HFFc6 (cell line): ENCODE measurements at places on chromosomes 11 and 22. TPM values are rescaled to one million over a fixed set of nuclear protein-coding genes. Genes with fewer than 3 reads are reported as not detected.
A peak's percentile ranks its signal among the peaks of the same experiment; 100 is the strongest.

DNA sequence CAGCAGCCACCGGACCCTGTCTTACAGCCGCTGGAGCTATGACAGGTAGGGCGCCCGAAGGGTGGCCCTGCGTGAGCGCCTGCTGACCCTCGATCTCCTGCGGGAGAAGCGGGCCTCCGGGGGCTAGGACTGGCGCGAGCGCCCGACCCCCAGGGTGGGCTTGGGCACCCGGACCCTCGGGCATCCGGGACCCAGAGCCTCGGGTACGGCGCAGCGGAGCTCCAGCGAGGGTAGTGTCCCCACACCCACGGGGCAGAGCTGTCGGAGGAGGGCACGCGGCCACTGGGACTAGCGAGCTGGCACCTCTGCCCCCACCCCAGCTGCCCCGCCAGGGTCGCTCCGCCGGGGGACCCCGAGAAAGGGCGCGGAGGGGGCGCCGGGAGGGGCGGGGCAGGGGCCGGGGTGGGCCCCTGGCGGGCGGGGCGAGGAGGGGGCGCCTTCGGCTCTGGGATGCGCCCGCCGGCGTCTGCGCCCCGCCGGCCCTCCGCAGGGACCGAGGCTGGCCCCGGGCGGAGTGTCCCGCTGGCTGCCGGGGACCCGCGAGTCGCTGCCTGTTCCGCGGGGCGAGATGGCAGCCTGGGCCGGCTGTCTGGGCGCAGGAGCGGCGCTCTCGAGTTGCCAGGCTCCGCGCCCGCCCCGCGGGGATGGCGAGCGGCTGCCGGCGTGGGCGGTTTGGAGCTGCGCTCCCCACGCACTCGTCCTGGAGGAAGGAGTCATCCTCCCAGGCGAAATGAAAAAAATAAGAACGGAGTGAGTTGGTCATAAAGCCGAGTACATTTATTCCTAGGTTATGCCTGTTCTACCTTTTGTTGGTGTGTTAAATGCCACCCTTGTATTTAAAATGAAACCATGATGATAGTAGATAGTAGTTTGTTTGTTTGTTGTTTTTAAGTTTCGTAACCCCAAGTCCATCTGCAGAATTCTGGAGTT lies 32.4 kb downstream of the EIF3F start:
- H3K27me3 ChIP-seq: no peaks in the 10 kb centered on the region; the same call in none of the 2 replicates
- H3K4me1 ChIP-seq: peaks cover 35% of the 10 kb centered on the region
- peak overlapping the region; percentile 87 for H3K4me3 ChIP-seq
- H3K27ac ChIP-seq: peak overlapping the region; percentile 64

DNA sequence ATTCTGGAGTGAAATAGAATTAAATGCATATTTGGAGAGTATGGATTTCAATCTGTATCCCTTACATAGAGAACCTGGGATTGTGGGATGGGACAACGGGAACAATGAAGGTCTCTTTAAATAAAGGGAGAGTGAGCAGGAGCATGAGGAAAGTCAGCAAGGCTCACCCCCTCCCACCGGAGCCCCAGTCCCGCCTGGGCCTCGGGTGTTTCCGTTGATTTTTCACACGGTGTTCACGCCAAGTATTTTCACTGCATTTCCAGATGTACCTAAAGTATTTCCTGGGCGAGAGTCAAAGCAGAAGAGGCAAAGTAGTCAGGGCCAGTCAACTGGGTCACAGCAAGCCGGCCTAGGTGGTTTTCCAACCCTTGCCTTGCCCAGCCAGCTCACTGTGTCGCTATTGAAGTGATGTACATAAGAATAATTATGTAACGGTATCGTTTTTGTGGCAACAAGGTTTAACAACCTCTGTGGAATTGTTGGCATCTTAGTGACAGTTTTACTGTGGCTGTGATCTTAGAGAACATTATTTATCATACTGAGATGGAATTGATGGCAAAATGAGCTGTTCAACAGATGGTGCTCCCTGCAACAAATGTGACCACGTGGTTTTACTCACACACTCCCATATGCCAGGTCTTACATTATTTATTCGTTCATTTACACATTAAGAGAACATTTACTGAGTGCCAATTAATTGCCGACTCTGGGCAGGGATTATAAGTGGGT lies 177.3 kb downstream of the ADAMTS15 start:
- peaks cover 21% of the 10 kb centered on the region for H3K4me1 ChIP-seq
- H3K4me3 ChIP-seq: no peak overlapping the region
- H3K36me3 ChIP-seq: no peaks in the 10 kb centered on the region
- no peak for DNase-seq
- H3K27ac ChIP-seq: no peak overlapping the region

- DNase-seq: no peak
- H3K27ac ChIP-seq: no peak overlapping the region
- no peaks in the 10 kb centered on the region for H3K36me3 ChIP-seq
Measured at GRCh38 chr22:23391022-23391421, 189.1 kb downstream of the IGLL1 start.

The OR6T1 gene
- total RNA-seq: not detected in 3 replicates

DNA sequence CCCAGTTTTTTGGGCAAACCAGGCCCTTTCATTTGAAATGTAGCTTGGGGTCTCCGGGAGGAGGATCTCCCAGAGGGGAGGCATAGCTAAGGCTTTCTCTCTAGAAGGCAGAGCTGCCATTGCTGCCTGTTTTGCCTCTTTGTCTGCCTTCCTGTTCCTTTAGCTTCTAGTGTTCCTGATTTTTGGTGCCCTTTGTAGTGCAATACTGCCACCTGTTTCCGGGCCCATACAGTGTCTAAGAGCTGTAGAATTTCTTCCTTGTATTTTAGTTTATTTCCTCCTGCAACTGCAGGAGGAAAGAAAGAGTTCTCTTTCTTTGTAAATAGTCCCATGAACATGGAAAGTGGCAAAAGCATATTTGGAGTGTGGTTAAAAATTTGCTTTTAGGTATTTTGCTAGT lies 19.3 kb upstream of the GLYATL1 start:
- DNase-seq: no peak
- peaks cover 29% of the 10 kb centered on the region for H3K4me1 ChIP-seq
- H3K27ac ChIP-seq: no peak overlapping the region
- H3K36me3 ChIP-seq: peaks cover 15% of the 10 kb centered on the region; the same call in 1 of the 2 replicates
- H3K4me3 ChIP-seq: no peak overlapping the region
- H3K27me3 ChIP-seq: peaks cover 2% of the 10 kb centered on the region; the same call in 1 of the 2 replicates

DNA sequence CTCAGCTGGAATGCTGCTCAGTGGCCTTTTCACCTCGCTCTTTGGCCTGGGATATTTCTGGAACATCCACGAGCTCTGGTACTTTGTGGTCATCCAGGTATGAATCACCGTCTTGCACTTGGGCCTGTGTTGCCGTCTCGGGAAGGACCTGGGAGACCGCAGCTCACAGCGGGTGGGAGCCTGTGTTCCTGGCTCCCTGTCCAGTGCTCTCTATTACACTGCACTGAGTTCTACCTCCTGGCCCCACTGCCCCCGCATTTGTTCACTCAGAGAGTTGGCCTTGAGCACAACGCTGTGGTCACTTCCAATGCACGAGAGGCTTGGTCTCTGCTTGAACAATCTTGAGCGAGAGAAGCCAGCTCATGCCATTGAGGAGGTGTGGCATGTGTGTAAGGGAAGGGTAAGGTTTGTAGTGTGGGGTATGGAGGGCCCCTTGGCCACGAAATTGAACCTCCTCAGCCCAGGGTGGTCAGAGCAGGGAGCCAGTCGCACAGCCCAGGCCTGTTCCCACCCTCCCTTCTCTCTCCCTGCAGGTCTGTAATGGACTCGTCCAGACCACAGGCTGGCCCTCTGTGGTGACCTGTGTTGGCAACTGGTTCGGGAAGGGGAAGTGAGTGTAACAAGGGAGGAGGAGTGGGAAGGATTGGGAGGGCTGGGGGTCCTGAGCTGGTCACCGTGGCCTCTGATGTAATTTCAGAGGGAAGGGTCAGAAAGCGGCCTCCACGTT lies 16.2 kb downstream of the SLC37A2 start:
- H3K4me1 ChIP-seq: peaks cover 46% of the 10 kb centered on the region
- no peak overlapping the region for H3K27ac ChIP-seq

DNA sequence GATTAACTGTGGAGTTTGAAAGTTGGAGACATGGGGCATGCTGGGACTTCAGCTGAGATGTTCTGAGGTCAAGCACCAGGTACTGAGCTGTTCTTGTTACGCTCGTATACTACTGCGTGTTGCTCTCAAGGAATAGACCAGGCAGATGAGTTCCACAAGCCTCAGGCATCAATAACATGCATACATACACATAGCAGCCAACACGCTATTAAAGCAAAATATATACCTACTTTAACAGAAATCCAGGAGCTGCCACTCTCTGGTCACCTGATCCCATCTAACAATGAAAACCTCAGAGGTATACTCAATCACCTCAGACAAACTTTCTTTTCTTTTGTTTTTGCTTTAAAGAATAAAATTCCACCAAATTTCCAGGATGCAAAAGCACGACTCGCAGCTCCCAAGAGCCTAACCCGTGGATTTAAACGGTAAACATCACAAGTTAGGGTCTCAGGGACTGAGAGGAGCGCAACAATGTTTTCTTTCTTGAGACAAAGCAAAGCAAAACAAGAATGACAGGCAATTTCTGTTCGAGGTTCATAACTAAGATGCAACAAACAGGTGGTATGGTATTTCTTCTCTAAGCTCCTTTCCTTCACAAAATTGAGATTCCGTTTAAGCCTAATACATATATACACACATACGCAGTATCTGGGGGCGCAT lies 16.5 kb downstream of the BLID start:
- DNase-seq: peak; percentile 69
- no peak overlapping the region for H3K27ac ChIP-seq
- peaks cover 64% of the 10 kb centered on the region for H3K36me3 ChIP-seq
- no peak overlapping the region for H3K4me3 ChIP-seq

GRCh38 chr11:1234771-1235305 lies 12.0 kb downstream of the MUC5B start:
- no peak overlapping the region for H3K27ac ChIP-seq
- H3K36me3 ChIP-seq: no peaks in the 10 kb centered on the region
- H3K4me3 ChIP-seq: no peak overlapping the region
- no peak for DNase-seq
- H3K4me1 ChIP-seq: no peaks in the 10 kb centered on the region
- H3K27me3 ChIP-seq: peaks cover 1% of the 10 kb centered on the region

- H3K4me1 ChIP-seq: no peaks in the 10 kb centered on the region
- H3K36me3 ChIP-seq: no peaks in the 10 kb centered on the region
Measured at GRCh38 chr11:123822032-123822431, 15.9 kb upstream of the OR6M1 start.

- no peak overlapping the region for H3K27ac ChIP-seq
- peaks cover 6% of the 10 kb centered on the region for H3K27me3 ChIP-seq
- DNase-seq: peak; percentile 41
Measured at GRCh38 chr11:120539667-120540369, 28.3 kb downstream of the GRIK4 start.

DNA sequence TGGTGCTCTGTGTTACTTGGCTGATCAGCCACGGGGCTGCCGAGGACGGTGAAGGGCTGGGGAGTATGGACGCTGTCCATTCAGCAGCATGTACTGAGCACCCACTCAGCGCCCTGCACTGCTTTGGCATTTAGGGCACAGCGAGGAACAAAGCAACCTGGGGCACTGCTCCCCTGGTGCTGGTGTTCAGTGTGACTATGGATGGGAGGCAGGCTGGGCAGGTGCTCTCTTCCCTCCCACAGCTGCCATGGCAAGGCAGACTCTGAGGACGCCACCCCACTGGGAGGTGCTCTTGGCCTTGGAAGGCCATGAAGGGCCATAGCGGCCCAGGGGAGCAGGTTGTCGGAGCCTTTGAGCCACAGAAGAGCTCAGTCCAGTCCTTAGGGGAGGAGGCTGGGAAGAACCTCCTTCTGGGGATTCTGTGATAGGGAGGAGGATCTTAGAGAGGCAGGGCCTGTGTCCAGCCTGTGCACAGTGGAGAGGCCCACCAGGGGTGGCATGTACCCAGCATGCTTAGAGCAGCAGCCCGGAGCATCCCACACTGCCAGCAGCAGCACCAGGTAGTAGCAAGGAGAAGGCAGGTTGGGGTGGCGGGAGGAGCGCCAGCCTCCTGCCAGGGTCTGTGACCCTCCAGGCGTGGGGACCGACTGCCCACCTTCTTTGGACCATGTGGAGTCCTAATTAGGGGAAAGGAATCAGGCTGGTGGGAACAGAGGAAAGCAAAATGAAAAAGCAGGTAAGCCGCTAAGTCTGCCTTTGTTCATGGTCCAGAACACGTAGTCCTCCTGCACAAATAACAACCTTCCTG lies 141.8 kb downstream of the MPPED1 start:
- peaks cover 3% of the 10 kb centered on the region; the same call in 1 of the 2 replicates for H3K27me3 ChIP-seq
- H3K27ac ChIP-seq: no peak overlapping the region
- H3K4me3 ChIP-seq: no peak overlapping the region
- H3K36me3 ChIP-seq: peaks cover 14% of the 10 kb centered on the region; the same call in 1 of the 2 replicates
- DNase-seq: no peak

The CCDC87 gene
- total RNA-seq: 0.34 to 0.88 TPM (median 0.51 TPM) in 3 replicates

- peaks cover 23% of the 10 kb centered on the region for H3K4me1 ChIP-seq
- no peaks in the 10 kb centered on the region for H3K36me3 ChIP-seq
- no peak for DNase-seq
- no peak overlapping the region for H3K4me3 ChIP-seq
Measured at GRCh38 chr11:45260071-45260470, 26.1 kb downstream of the SYT13 start.

The SNAP29 gene
- 32.8 to 37.3 TPM (median 35.6 TPM) in 3 replicates for total RNA-seq

DNA sequence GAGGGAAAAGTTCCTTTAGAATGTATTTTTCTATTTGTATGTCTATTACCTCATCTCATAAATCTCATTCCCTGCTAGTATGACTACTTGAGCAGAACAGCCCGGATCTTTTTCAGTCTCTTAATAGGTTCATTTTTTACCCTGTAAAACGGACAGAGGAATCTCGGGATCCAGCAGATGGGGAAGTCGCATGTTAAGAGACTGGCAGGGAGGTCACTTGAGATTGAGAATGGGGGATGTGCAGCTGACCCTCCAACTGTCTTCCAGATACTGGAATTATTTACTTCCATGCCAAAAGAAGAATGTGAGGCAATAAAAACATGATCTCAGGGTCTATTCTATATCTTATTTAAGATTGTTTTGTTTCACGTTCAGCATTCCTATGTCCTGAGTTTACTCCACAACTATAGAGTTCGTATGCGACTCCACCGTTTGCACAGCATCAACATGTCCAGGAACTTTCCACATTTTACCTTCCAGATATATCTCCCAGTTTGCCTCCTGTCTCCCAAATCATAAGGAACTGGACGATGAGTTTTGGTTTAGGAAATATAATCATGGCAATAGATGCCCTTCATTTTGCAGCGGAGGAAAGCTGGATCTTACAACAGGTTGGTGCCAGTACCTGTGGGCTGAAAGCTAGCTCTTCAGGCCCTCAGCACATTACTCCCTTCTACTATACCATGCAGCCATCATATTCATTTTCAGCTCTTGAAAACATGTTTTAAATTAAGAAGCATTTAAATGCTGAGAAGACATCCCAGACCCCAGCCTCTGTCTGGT lies 181.5 kb downstream of the MAML2 start:
- H3K27ac ChIP-seq: peak overlapping the region; percentile 85
- H3K27me3 ChIP-seq: no peaks in the 10 kb centered on the region; the same call in 1 of the 2 replicates
- peaks cover 5% of the 10 kb centered on the region; the same call in 1 of the 2 replicates for H3K36me3 ChIP-seq
- peaks cover 95% of the 10 kb centered on the region for H3K4me1 ChIP-seq

The PLEKHB1 gene
- 0.67 to 1.6 TPM (median 0.68 TPM) in 3 replicates for total RNA-seq

The ST14 gene
- not detected in 3 replicates for total RNA-seq

The C1QTNF5 gene
- 7.4 to 17.9 TPM (median 15.1 TPM) in 3 replicates for total RNA-seq

The ZNRF3 gene
- total RNA-seq: 2.4 and 3.5 TPM in 2 replicates

GRCh38 chr11:130839981-130840666 lies 76.2 kb downstream of the SNX19 start:
- H3K27me3 ChIP-seq: peaks cover 3% of the 10 kb centered on the region; the same call in 1 of the 2 replicates
- peaks cover 13% of the 10 kb centered on the region; the same call in 1 of the 2 replicates for H3K4me1 ChIP-seq
- DNase-seq: no peak
- peaks cover 11% of the 10 kb centered on the region; the same call in 1 of the 2 replicates for H3K36me3 ChIP-seq
- no peak overlapping the region for H3K27ac ChIP-seq
- peak overlapping the region; percentile 58; the same call in 1 of the 2 replicates for H3K4me3 ChIP-seq

The RCN1 gene
- total RNA-seq: 237 to 294 TPM (median 278 TPM) in 3 replicates

- peaks cover 24% of the 10 kb centered on the region for H3K36me3 ChIP-seq
- peaks cover 2% of the 10 kb centered on the region; the same call in 1 of the 2 replicates for H3K4me1 ChIP-seq
- DNase-seq: no peak
- no peaks in the 10 kb centered on the region for H3K27me3 ChIP-seq
Measured at GRCh38 chr11:111632516-111633220, 30.4 kb downstream of the SIK2 start.

The SOX6 gene
- 0.66 to 6.2 TPM (median 6.0 TPM) in 3 replicates for total RNA-seq
